ENCODE measurements at places on chromosomes 6 and 20.
A peak's percentile ranks its signal among the peaks of the same experiment; 100 is the strongest.

DNA sequence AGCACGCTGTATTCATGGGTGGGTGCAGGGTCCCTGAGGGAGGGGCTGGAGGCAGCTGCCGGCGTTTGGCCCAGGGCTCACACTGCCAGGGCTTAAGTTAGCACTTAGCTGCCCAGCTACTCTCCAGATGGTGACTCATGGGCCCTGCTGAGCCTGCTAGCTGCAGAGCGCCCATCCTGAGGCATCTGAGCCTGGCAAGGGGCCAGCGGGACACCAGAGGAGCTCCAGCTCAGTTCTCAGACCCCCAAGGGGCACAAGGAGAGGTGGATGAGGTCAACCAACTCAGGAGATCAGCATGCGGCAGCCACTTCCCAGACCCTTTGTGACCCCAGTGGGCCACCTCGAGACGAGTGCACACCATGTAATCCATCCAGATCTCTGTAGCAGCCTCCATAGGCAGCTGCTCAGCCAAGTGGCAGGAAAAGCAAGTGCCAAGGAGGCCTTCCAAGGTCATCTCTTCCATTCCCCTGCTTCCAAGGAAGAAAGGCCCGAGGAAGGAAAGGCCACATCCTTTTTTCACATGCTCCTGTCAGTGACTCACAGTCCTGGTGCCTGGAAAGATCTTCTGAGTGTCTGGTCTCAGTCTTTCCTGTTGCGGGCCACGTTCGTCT is 35.3 kb downstream of the FOXP4 start:
- DNase-seq, result no peak

- no peak for DNase-seq
Measured at GRCh38 chr6:40532349-40533000, 54.7 kb downstream of the LRFN2 start.

DNA sequence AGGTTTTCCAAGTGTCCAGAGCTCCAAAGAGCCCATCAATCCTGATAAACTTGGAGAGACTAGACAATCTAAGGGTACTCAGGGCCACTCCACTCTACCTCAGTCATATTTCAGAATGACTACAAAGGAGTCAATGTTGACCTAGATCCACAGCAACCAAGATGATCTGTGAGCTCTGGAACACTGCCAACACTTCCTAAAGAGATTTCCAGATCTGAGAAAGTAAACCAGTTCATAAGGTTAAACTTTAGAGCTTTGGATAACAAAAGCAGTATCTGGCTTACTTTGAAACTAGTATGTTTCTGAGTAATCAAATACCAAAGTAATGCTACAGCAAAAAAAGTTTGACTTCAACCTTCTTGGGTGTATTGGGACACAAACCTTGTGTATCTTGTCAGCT is 122.7 kb downstream of the BTBD9 start:
- DNase-seq, result no peak

- DNase-seq, result no peak
Measured at GRCh38 chr6:150600010-150600300, 270 bp downstream of the PLEKHG1 start.

DNA sequence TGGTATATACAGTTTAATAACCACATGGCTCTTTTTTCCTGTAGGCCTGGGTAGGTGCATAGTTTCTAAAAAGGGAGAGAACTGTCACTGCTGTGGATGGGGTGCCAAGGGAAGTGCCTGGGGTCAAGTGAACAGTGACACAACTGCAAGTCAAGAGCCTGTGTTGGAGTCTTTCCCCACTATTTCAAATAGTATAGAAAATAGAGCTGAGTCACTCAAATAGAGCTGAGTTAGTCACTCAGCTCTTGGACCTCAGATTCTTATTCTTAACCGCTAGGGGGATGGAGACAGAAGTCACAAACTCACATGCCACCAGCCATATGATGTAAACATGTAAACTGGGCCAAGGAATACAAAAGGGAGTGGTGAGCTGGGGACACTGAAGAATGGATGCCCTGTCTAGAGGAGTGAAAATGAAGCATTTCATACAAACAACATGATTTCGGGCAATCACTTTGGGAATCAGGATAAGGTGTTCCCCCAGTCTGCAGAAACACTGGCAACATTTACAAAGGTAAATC is 2.1 kb downstream of the NQO2 start:
- DNase-seq, result peak; percentile 69

- no peak for DNase-seq
Measured at GRCh38 chr6:140082867-140083297, 708.4 kb upstream of the CITED2 start.

DNA sequence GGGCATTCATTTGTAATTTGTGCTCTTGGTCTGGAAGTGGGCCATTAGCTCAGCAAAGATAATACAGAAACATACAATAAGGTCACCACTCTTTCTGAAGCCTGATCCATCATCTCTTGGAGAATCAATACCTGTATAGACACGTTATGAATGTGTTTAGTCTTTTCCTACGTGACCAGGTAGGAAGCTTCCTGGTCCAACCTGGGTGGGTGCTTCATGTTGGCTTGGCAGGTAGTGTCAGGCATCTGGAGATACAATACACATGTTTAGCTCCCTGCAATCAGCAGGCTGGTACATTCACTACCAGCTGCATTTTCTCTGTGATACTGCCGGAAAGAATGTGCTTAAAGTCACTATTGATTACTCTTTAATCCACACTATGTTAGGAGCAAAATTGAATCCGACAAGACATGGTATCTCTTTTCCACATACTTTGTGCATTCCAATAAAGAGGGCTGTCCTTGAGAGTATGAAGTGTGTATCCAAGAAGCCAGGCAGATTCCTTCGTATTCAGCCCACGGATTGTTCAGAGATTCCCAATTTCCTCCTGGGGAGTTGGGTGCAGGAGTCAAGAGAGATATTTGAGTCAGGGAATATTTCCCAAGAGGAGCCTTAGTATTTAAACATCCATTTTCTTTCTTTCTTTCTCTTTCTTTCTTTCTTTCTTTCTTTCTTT is 49.9 kb upstream of the RANBP9 start:
- DNase-seq, result no peak

DNA sequence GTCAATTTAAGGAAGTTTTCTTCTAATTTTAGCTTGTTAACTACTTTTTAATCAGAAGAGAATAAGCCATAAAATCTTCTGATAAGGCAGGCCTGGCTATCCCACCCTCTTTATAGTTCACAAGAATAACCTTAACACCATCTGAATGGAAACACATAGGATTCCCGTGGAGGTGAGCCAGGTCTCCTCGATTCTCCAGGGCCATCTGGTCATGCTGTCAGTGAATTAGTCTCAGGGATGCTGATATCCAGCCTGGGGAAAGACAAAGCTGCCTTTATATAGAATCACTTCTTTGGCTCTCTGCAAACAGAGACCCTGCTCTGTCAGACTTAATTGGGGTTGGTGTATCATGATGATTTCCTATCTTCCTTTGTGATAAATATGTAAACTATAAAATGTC is 30.1 kb upstream of the TAGAP start:
- no peak for DNase-seq

GRCh38 chr6:153804755-153805330 is 234.2 kb upstream of the OPRM1 start:
- DNase-seq, result no peak

DNA sequence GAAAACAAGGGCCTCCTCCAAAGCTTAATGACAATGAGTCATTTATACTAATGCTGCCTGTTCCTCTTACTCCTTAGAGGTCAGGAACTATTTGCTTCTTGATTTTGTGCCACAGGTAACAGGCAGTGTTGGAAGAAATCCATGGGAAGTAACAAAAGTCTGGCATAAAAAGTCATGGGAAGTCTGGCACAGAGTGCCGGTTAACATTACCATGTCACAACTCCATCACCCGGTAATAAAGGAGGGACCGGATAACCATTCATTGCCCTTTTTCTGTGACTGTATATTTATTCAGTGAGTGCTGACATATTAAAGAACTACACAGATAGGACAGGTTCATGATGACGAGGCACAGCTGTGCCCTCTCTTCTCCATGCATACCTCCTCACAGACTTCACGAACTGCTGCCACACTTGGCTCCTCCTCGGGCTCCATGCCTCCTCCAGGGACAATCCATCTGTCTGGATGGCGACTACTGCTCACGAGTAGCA is 50.9 kb downstream of the NUDT3 start:
- DNase-seq, result no peak

DNA sequence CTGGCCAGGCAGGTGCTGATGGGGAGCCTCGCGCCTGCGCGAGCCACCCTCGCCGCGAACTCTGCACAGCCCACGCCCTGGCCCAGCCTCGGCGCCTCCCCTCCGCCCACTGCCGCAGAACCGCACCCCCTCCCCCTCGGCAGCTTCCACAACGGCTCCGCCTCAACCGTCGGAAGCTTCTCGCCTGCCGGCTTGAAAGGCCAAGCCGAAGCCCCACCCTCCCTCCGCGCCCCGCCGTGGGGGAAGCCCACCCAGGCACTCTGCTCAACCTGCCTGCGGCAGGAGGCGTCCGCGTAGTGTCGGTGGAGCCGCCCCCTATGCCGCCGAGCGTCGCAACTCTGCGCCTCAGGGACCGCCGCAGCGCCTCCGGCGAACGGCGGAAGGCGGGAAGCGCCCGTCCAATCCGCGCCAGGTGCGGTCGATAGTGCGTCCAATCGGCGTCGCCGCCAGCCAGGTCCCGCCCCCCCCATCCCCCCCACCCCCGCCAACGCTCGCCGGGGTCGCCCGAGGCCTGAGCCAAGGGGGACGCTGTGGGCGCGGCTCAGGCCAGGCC is at the start of gene SYCP2:
SYCP2 (minus strand) TSS at position 342 of the 553 bp plus-strand sequence. CDS start 11,224 bp downstream, outside the sequence.
- DNase-seq, result peak; percentile 69

- DNase-seq, result no peak
Measured at GRCh38 chr6:25660512-25660911, 8.5 kb downstream of the SCGN start.

DNA sequence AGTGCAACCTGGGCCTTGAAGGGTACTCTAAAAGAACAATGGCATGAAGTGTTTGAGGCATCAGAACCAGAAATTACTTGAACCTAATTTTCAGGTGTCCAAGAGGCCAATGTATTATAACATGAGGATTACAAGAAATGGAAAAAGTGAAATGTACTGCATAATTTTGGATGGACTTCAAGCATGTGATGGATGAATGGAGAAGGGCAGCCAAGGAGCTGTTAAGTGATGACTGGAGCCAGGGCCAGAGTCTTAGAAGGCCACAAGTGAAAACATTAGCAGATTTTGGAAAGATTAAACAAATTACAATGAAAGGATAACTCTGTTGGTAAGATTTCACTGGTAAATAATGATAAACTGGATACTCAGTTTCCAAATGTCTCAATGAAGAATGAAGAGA is 738.2 kb downstream of the CD109 start:
- no peak for DNase-seq

DNA sequence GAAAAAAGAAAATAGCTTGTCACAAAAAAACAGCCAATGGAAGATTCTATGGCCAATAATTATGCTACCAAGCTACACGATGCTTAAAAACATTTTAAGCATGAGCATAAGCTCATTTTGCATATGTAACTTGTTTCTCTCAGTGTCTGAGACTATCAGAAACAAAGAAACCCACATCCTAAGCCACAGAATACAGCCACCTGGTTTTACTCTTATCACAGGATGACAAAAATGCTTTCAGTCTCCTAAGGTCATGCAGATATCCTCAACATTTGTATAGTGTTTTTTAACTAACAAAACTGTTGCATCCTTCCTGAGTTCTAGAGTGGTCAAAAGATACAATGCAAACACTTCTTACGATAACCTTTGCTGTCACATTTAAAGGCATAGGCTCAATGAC is 172.1 kb upstream of the RUNX2 start:
- peak; percentile 56 for DNase-seq

DNA sequence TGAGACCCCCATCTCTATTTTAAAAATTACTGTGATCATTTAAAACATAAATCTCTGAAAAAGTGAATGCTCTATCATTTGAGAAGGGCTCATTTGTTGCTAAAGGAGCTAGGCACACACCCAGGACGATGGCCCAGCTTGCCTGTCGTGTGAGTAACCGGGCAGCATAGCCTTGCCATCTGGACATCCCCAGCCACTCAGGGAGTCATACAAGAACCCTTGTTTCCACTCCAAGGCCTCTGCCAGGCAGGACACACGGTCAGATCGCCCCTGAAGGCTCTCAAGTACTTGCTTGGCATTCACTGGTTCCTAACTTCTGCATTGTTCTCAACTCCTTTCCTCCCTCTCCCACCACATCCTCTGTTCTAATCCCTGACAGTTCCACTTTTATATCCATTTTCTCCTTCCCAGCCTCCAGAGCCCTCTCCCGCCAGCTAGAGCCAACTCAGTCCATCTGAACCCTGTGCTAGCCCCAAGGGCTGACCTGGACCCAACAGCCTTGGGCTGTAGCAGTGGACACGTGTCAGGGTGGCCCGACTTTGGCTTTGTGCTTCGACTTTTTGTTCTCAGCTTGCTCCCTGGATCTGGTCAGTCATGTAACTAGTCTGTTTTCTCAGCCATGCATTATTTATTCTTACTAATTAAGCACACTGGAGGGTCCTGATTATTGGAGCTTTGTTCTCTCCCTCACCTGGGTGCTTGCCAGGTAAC is 15.7 kb upstream of the EZR start:
- DNase-seq, result no peak

DNA sequence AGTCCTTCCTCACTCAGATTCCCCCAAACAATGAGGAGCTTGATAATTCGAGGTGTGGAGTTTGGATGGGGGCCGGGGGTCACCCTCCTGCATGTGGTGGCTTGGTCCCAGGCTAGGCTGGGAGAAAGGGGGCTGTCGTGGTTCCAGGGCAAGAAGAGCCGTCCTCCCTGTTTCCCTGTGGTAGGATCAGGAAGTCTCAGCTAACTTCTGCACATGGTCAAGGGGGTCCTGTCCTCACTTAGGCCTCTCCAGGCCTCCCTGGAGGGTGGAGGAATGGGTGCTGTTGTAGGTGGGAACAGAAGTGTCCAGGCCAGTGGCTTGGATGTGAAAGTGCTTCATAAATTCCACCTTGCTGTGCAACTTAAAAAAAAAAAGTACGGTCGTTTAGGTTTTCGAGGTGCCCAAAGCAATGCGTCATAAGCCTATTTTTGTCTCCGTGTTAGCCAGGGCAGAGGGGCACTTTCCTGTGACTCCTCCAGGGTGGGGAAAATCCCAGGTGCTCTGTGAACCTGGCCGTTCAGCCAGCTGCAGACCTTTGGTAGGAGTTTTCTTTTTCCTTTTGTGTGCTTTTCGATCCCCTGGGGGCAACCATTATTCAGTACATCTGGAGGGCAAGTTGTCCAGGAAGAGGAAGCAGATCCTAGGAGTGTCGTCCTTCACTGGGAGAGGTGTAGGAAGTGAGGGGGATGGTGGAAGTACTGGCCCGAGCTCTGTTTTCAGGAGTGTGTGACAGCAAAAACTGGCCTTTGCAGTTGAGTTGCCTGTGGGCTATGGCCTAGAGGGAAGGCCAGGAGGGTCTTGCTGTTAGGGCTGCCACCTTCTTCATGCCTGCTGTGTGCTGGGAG is 9.6 kb downstream of the IGF2R start:
- DNase-seq, result peak; percentile 55

DNA sequence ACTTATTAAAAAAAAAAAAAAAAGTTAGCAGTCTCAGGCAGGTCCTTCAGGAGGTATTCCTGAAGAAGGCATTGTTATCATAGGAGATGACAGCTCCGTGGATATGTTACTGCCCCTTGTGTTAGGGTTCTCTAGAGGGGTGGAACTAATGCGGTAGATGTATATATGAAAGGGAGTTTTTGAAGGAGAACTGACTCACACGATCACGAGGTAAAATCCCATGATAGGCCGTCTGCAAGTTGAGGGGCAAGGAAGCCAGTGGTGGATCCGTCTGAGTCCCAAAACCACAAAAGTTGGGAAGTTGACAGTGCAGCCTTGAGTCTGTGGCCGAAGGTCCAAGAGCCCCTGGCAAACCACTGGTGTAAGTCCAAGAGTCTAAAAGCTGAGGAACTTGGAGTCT is 103.4 kb downstream of the TULP4 start:
- DNase-seq, result no peak
